Heart left ventricle (tissue), 16 donors: ENCODE measurements at places on chromosomes 5 and 9. TPM values are rescaled to one million over a fixed set of nuclear protein-coding genes. Genes with fewer than 3 reads are reported as not detected.

FAM153A gene
- total RNA-seq = 1.2 TPM

BRINP1 gene
- 7.1 TPM for total RNA-seq

MCTP1 gene
- total RNA-seq = 5.6 TPM

PRR7 gene
- 2.5 TPM for total RNA-seq

SLC46A2 gene
- total RNA-seq = not detected

RGS7BP gene
- total RNA-seq = 2.1 TPM

PCDHGB6 gene
- total RNA-seq = 10.4 TPM

IFNB1 gene
- not detected for total RNA-seq

DNA sequence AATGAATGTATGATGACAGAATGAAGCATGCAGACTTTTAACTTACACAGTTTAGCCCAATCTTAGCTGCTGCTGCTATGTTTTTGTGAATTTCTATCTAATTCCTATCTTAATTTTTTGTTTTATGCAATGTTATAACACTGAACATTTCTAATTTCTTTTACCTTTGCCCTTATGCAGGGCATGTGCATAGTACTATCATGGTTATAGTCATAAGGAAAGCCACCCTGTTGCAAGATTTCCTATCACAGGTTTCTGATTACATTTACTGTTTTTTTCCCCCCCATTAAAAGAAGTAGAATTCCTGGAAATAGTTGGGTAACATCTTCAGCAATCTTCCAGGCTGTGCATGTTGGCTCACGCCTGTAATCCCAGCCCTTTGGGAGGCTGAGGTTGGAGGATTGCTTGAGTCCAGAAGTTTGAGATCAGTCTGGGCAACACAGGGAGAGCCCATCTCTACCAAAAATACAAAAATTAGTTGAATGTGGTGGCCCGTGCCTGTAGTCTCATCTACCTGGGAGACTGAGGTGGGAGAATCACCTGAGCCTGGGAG, 164.4 kb downstream of the KDM4C start:
- DNase-seq = no peak
- H3K27ac ChIP-seq = no peak overlapping the region
- H3K27me3 ChIP-seq = no peaks in the 10 kb centered on the region
- H3K36me3 ChIP-seq = no peaks in the 10 kb centered on the region

GRCh38 chr5:39547553-39548154, 122.9 kb upstream of the DAB2 start:
- H3K27ac ChIP-seq = no peak overlapping the region
- H3K27me3 ChIP-seq = no peaks in the 10 kb centered on the region
- H3K36me3 ChIP-seq = no peaks in the 10 kb centered on the region
- no peaks in the 10 kb centered on the region for H3K4me1 ChIP-seq

GRCh38 chr5:135076801-135077200, 42.8 kb upstream of the PITX1 start:
- no peak overlapping the region for H3K27ac ChIP-seq
- H3K4me1 ChIP-seq = no peaks in the 10 kb centered on the region
- no peak overlapping the region for H3K4me3 ChIP-seq
- peaks cover 4% of the 10 kb centered on the region for H3K27me3 ChIP-seq

DNA sequence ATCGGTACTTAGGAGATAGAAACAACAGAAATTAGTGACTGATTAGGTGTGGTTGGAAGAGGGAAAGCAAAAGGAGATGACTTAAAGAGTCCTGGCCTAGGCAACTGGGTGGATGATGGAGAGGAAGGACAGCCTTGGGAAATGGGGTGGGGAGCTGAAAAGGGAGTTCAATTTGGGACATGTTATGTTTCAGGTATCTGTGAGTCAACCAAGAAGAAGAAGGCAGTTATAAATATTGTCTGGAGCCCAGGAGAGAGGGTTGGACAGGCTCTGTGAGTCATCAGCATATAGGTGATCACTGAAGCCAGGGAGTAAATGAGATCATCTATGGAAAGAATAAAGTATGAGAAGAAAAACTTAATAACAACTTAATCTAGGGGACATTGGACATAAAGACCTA, 357.7 kb downstream of the NPR3 start:
- no peak overlapping the region for H3K4me3 ChIP-seq
- no peak for DNase-seq
- H3K4me1 ChIP-seq = no peaks in the 10 kb centered on the region
- no peaks in the 10 kb centered on the region for H3K36me3 ChIP-seq
- no peak overlapping the region for H3K27ac ChIP-seq
- no peaks in the 10 kb centered on the region for H3K27me3 ChIP-seq

DNA sequence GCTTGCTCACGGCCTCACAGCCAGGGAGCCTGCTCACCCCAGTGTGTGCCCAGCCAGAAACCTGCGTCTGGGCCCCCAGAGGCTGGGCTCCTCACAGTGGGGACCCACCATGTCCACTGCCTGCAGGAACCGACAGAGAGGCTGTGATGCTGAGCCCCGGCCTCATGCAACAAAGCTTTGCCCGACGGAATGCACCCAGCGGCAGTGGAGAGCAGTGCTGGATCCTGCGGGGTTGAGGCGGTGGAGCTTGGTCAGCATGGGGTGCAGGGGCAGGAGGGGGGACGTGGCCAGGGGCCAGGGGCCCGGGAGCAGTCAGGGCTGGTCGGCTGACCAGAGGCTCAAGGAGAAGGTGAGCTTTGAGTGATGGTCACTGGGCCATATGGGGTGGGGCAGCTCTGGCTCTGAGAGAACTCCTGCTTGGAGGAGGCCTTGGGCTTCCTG, 7.7 kb upstream of the CEP72 start:
- H3K4me1 ChIP-seq = no peaks in the 10 kb centered on the region
- no peak overlapping the region for H3K4me3 ChIP-seq
- H3K36me3 ChIP-seq = no peaks in the 10 kb centered on the region
- DNase-seq = no peak

GRCh38 chr5:129804705-129805104, 56.8 kb downstream of the MINAR2 start:
- no peaks in the 10 kb centered on the region for H3K4me1 ChIP-seq
- no peak overlapping the region for H3K27ac ChIP-seq
- DNase-seq = no peak
- no peaks in the 10 kb centered on the region for H3K36me3 ChIP-seq

GRCh38 chr9:116209414-116210116, 56.0 kb downstream of the PAPPA start:
- no peak overlapping the region for H3K27ac ChIP-seq
- DNase-seq = no peak
- H3K27me3 ChIP-seq = no peaks in the 10 kb centered on the region
- no peak overlapping the region for H3K4me3 ChIP-seq
- H3K4me1 ChIP-seq = no peaks in the 10 kb centered on the region

DNA sequence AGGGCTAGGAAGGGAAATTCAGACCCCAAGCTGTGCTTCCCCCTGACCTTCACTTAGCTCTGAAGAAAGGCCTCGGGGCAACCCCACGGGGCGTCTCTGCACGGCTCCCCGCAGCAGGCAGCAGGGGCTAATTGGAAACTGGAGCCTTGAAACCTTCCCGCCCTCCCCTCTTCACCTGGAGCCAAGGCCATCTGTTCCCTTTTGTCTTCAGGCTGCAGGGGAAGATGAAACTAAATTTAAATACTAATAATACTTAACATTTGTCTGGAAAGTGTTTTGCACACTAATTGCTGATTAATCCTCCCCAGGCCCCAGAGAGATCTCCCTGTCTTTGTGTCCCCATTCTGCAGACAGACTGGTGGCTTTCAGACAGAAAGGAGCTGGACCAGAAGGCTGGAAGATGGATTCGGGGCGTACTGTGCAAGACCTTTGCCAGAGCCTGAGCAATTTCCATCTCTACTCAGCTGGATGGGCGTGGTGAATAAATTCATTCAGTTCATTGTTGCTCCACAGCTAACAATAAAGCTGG, 34.1 kb upstream of the CPLX2 start:
- no peaks in the 10 kb centered on the region for H3K4me1 ChIP-seq
- no peak overlapping the region for H3K4me3 ChIP-seq

- peaks cover 3% of the 10 kb centered on the region for H3K36me3 ChIP-seq
- peak overlapping the region; percentile 82 for H3K27ac ChIP-seq
- H3K27me3 ChIP-seq = no peaks in the 10 kb centered on the region
- peak overlapping the region; percentile 65 for H3K4me3 ChIP-seq
- DNase-seq = no peak
Measured at GRCh38 chr5:31855134-31856040, 216.5 kb downstream of the PDZD2 start.

GRCh38 chr5:97554977-97555643, 372.1 kb upstream of the RIOK2 start:
- H3K27me3 ChIP-seq = no peaks in the 10 kb centered on the region
- no peak for DNase-seq
- H3K4me1 ChIP-seq = no peaks in the 10 kb centered on the region
- H3K4me3 ChIP-seq = no peak overlapping the region
- no peak overlapping the region for H3K27ac ChIP-seq
- no peaks in the 10 kb centered on the region for H3K36me3 ChIP-seq

GRCh38 chr9:84862810-84863287, 193.3 kb downstream of the NTRK2 start:
- no peak for DNase-seq
- no peaks in the 10 kb centered on the region for H3K36me3 ChIP-seq
- no peak overlapping the region for H3K4me3 ChIP-seq
- H3K27me3 ChIP-seq = no peaks in the 10 kb centered on the region

- H3K27ac ChIP-seq = no peak overlapping the region
- no peak overlapping the region for H3K4me3 ChIP-seq
- no peak for DNase-seq
- no peaks in the 10 kb centered on the region for H3K4me1 ChIP-seq
- H3K27me3 ChIP-seq = no peaks in the 10 kb centered on the region
Measured at GRCh38 chr5:128673970-128674369, 135.9 kb upstream of the FBN2 start.

DNA sequence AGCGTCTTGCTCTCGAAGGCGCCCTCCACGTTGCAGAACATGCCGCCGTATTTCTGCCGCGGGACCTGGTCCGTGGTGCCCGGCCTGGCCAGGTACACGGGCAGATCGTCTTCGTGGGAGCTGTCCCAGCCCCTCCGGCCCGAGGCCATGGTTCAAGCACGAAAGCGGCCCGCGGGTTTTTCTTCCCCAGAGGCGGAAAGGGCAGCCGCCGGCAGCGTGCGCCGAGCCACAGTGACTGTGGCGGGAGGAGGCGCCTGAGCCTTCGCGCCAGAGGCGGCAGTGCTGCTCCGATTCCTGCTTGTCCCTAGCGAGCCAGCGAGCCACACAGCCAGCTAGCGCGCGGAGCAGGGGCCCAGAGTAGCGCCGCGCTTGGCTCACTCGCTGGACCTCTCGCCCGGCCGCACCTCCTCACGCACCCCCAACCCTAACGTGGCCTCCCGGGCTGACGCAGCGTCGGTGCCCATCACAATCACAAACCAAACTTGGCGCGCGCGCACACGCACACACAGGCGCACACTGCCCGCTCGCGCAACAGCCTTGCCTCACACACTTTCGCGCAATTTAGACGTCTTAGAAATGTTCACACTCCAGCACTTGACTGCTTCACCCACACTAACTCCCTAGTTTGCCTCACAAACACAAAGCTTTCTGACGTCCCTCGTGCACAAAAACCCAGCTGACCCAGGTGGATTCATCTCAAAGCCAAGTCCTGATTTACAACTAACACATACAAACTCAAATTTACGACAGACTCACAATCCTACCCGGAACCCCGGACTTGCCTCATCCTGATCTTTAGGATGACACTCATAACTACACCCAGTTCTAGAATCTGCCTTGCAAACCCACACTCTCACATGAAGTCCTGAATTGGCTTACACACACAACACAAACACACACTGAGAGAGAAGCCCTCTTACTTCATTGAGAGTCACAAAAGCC, at the start of gene DPYSL3:
TSS of gene DPYSL3 (minus strand) at position 359 of the 942 bp plus-strand sequence. CDS start at position 149, 210 bp downstream.
- peak within 1 kb of the TSS; percentile 62 for H3K27ac ChIP-seq
- H3K27me3 ChIP-seq = peaks cover 4% of the 10 kb centered on the region
- peak; percentile 83 for DNase-seq
- peak within 1 kb of the TSS; percentile 62 for H3K4me3 ChIP-seq
- H3K4me1 ChIP-seq = peaks cover 17% of the 10 kb centered on the region

- H3K36me3 ChIP-seq = no peaks in the 10 kb centered on the region
- H3K4me3 ChIP-seq = no peak overlapping the region
- no peaks in the 10 kb centered on the region for H3K27me3 ChIP-seq
- H3K27ac ChIP-seq = no peak overlapping the region
- DNase-seq = no peak
Measured at GRCh38 chr9:113989714-113990569, 88.2 kb downstream of the AMBP start.

DNA sequence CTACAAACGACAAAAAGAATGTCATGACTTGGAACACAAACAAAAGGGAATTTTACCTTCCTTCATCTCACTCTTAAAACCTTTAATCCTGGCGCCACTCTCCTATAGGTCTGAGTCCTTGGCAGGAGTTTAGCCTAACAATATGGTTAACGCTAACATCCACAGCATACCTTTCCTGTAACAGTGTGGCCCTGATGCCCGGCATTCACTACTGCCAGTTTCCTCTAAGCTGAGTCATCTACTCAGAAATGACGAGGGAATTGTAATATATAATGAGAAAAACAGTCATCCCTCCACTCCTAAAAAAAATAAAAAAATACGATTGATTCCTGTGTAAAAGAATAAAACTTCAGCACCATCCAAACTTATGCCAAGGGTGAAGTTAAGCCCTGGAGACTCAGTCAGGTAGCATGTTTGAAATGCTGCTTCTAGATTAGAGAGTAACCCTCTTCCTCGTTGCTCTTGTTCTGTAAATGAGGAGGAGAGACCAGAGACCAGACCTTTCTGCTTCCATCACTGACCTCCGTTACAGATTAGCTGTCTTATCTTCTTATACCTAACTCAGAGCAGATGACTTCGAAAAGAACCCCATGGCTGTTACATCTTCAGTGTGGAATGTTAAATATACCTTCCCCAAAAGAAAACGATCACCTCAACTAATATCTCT, 37.4 kb downstream of the CCDC125 start:
- peaks cover 50% of the 10 kb centered on the region for H3K36me3 ChIP-seq
- H3K4me1 ChIP-seq = peaks cover 8% of the 10 kb centered on the region
- no peak overlapping the region for H3K27ac ChIP-seq
- H3K27me3 ChIP-seq = no peaks in the 10 kb centered on the region

GRCh38 chr5:122880749-122881148, 35.3 kb downstream of the SNX24 start:
- H3K27me3 ChIP-seq = no peaks in the 10 kb centered on the region
- no peak overlapping the region for H3K27ac ChIP-seq
- no peaks in the 10 kb centered on the region for H3K36me3 ChIP-seq

GRCh38 chr5:38871790-38872551, 26.2 kb downstream of the OSMR start:
- no peak overlapping the region for H3K4me3 ChIP-seq
- H3K36me3 ChIP-seq = no peaks in the 10 kb centered on the region
- peaks cover 18% of the 10 kb centered on the region for H3K4me1 ChIP-seq

DNA sequence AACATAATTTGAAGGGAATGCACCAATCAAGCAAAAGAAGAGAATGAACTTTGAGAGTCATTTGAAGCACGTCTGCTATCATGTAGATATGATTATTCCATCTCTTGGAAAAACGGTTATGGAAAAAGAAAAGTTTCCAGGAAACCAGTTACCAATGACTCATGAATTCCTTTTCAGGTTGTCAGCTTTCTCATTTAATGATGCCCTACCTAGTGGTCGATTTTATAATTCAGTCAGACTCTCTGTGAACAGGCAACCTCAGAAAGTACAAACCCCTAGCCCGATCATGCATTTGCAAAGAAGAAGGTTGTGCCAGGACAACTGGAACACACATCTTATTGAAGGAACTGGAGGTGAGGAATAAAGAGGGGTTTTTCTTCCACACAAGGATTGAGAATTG, 355.1 kb upstream of the GRIA1 start:
- no peak overlapping the region for H3K27ac ChIP-seq
- no peaks in the 10 kb centered on the region for H3K27me3 ChIP-seq
- H3K4me3 ChIP-seq = no peak overlapping the region
- H3K36me3 ChIP-seq = no peaks in the 10 kb centered on the region
- no peaks in the 10 kb centered on the region for H3K4me1 ChIP-seq
